ENCODE measurements at places on chromosomes 4 and X. TPM values are rescaled to one million over a fixed set of nuclear protein-coding genes. Genes with fewer than 3 reads are reported as not detected.

DNA sequence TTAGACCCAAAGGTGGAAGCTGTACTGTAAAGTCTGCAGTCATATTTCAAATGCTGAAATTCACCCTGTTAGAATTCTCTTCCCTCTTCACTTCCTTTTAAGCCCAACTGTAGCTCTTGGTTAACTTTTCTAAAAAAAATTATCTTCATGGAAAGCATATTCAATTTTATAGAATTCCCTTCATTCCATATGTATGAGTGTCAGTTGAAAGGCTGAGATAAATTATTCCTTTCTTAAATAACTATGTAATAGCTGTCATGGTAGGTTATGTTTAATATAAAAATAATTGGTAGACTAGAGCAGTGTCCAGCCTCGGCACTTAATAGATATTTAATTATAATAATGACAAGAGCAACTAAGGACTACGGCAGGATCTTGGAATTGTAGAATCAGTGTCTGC lies 16.8 kb upstream of the ARSH start:
- no peak overlapping the region for H3K27ac ChIP-seq
- no peaks in the 10 kb centered on the region for H3K36me3 ChIP-seq
- no peak overlapping the region for H3K4me3 ChIP-seq
- no peaks in the 10 kb centered on the region for H3K27me3 ChIP-seq
- DNase-seq: no peak

The TMEM150C gene
- 4.3 TPM for total RNA-seq

DNA sequence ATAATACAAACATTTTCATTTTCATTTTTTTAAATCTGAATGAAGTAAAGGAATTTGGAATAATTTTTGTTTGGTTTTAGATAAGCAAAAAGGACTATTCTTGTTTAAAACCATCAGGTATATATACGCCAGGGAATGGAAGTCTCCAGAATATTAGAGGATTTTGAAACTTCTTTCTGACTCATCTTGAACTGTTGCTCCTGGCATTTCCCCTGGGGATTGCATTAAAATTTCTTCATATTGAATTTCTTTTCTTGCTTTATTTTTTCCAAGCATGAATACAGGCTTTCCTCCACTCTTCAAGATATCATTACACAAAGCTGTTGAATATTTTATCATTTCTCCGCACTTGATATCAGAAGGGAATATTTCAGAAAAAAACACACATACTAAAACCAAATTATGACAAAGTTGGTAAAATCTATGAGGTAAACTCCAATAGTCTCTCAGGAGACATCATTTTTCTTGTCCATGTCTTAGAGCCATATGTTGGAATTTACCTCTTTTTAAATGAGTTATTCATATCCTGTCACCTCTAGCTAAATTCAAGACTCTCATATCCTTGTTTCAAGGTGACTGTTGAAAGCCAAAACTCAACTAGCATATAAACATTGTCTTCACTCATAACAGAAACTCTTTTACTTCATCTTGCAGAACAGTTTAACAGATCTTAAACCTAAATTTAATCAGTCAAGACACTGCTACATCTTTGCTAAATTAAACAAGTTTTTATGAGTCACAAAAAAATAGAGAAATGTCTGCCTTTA lies 20.7 kb upstream of the CSN1S1 start:
- H3K27ac ChIP-seq: no peak overlapping the region
- H3K27me3 ChIP-seq: peaks cover 4% of the 10 kb centered on the region
- no peak overlapping the region for H3K4me3 ChIP-seq

GRCh38 chr4:141011901-141012315 lies 121.4 kb downstream of the RNF150 start:
- peaks cover 4% of the 10 kb centered on the region for H3K36me3 ChIP-seq
- H3K27me3 ChIP-seq: no peaks in the 10 kb centered on the region
- DNase-seq: no peak
- H3K4me3 ChIP-seq: no peak overlapping the region
- peak overlapping the region; percentile 79 for H3K27ac ChIP-seq
- H3K4me1 ChIP-seq: peaks cover 36% of the 10 kb centered on the region

The MAPK10 gene
- total RNA-seq: 20.8 TPM

The CHIC1 gene
- 10.8 TPM for total RNA-seq

The OTUD6A gene
- total RNA-seq: not detected

DNA sequence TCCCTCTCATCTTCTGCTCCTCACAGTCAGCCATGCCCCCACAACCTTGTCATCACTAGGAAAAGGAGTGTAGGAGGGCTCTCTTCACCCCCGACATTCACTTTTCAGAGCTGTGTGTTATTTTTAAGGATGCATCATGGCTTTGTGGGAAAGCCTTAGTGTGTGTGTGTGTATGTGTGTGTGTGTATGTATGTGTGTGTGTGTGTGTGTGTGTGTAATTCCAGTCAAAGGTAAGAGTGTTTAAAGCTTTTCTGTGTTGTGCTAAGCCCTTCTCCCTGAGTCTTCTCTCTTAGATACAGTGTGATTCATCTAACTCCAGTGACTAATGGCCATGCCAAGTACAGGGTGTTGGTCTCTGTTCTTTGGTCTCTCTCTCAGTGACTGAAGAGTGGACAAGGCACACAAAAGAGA lies 76.6 kb downstream of the CHIC2 start:
- H3K36me3 ChIP-seq: no peaks in the 10 kb centered on the region
- H3K27ac ChIP-seq: no peak overlapping the region
- peaks cover 4% of the 10 kb centered on the region for H3K4me1 ChIP-seq

- H3K27me3 ChIP-seq: no peaks in the 10 kb centered on the region
- H3K4me1 ChIP-seq: peaks cover 2% of the 10 kb centered on the region
- no peak overlapping the region for H3K4me3 ChIP-seq
- no peak for DNase-seq
These were observed 25.1 kb downstream of the ENOX2 start for GRCh38 chrX:130877892-130878341.

- H3K27me3 ChIP-seq: peaks cover 88% of the 10 kb centered on the region
- peak; percentile 42 for DNase-seq
- peak within 1 kb of the TSS; percentile 73 for H3K4me3 ChIP-seq
- H3K36me3 ChIP-seq: no peaks in the 10 kb centered on the region
- H3K4me1 ChIP-seq: peaks cover 17% of the 10 kb centered on the region
These were observed at the start of gene CXCL1 for GRCh38 chr4:73869130-73870055. Gene CXCL1, plus strand, starts transcription at chr4:73869393. Its CDS starts 78 bp downstream, at chr4:73869471.

The ZXDB gene
- total RNA-seq: 9.0 TPM

DNA sequence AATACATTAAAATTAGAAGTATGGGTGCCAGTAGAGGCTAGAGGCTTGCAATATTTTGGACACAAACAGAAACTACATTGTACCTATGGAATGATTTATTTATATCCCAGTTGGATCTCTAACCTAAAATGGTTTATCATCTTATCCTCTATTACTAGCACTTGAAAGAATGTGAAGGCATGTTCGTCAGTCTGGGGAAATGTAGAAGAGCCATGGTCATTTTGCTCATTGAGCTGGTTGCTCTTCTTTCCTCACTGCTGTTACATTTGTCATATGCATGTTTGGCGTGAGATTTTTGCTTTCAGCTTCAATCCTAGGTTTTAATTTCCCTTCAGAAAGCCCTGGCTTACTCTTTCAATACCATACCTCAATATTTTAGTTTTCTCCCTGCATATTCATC lies 82.4 kb upstream of the MYOZ2 start:
- H3K27ac ChIP-seq: no peak overlapping the region
- DNase-seq: no peak
- peaks cover 1% of the 10 kb centered on the region for H3K36me3 ChIP-seq
- no peak overlapping the region for H3K4me3 ChIP-seq
- peaks cover 19% of the 10 kb centered on the region for H3K4me1 ChIP-seq
- no peaks in the 10 kb centered on the region for H3K27me3 ChIP-seq

DNA sequence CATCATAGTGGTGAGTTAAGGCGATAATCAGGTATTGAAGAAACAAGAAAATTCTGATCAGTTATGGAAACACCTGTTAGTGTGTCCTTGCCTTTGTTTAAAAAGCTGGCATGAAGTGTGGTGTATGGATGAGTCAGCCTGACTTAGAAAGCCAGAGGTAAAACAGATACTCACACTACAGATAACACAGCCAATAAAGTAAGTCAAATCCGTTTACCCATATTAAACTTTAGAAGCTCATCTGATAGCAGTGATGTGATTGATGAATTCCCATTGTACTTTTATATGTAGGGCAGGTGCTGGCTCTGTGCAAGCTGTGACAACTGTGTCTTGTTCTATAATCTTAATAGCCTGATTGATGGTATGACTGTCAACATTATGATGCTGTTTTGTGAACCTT lies 1392.7 kb upstream of the IGFBP7 start:
- H3K27ac ChIP-seq: no peak overlapping the region
- no peaks in the 10 kb centered on the region for H3K36me3 ChIP-seq
- no peaks in the 10 kb centered on the region for H3K27me3 ChIP-seq
- H3K4me3 ChIP-seq: no peak overlapping the region

DNA sequence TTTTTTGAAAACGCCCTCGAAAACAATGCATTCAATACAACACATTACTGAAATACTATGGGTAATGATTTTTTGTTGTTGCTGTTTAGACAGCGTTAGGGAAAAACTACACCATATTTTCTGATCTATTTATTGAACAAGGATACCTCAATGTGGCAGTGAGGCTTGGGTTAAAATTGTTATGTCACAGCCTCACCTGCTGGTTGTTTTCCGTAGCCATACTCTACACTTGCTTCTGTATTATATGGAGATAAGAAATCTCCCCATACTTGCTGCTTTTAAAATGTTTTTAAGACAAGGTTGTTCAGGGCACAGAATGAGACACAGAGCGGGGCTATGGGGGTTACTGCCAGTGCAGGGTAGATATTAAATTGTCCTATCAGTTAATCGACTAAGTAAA lies 221.6 kb upstream of the FTHL17 start:
- no peak overlapping the region for H3K4me3 ChIP-seq
- H3K36me3 ChIP-seq: no peaks in the 10 kb centered on the region
- no peak for DNase-seq

- no peak for DNase-seq
- H3K27ac ChIP-seq: no peak overlapping the region
- no peak overlapping the region for H3K4me3 ChIP-seq
These were observed 233.1 kb upstream of the RPS6KA3 start for GRCh38 chrX:20499763-20500162.

The IL9R gene
- not detected for total RNA-seq

DNA sequence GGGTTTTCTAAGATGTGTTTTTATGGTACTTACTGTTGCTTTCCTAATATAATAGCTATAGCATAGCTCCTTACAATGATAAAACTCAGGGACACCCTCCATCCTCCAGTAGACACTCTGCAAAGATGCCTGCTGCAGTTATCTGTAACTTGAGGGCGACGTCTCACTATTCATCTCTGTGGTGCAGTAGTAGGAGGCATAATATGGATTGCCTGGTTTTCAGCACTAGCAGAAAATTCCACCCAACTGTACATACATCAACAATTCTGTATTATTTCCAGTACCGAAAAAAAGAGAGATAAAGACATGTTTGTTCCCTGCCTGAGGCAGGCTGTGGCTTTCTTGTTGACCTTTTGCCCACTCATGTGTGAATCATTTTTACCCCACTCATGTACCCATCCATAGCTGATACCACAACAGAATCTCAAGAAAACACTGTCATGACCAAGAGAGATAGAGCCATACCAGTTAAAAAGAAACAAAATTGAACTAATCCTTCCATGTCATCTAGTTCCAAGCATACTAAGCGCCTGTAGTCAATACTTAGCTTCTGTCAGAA lies 220.1 kb downstream of the RAB28 start:
- no peak overlapping the region for H3K4me3 ChIP-seq
- peaks cover 15% of the 10 kb centered on the region for H3K4me1 ChIP-seq
- no peaks in the 10 kb centered on the region for H3K27me3 ChIP-seq
- no peaks in the 10 kb centered on the region for H3K36me3 ChIP-seq
- DNase-seq: no peak
- no peak overlapping the region for H3K27ac ChIP-seq

DNA sequence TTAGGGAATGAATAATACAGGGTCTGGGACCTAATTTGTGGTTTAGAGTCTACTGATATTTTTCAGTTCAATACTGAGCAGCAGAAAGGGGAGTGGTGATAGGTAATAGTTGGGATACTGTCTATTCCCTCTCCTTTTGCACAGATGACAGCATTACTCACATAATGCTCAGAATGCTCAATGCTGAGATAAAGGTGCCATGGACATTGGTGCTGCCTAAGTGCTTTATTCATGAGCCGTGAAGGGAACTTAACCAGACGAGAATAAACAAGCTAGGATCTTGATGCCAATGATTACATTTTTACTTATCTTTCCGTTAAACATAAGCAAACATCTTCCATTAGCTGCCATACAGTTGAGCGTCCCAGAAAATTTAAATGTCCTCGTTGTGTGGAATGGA lies 75.6 kb downstream of the STK32B start:
- no peak overlapping the region for H3K27ac ChIP-seq
- no peaks in the 10 kb centered on the region for H3K4me1 ChIP-seq
- H3K36me3 ChIP-seq: no peaks in the 10 kb centered on the region
- no peak overlapping the region for H3K4me3 ChIP-seq

- no peak overlapping the region for H3K27ac ChIP-seq
- H3K4me3 ChIP-seq: no peak overlapping the region
- H3K4me1 ChIP-seq: peaks cover 6% of the 10 kb centered on the region
- H3K27me3 ChIP-seq: no peaks in the 10 kb centered on the region
- H3K36me3 ChIP-seq: no peaks in the 10 kb centered on the region
These were observed 58.9 kb downstream of the MOSPD2 start for GRCh38 chrX:14932136-14932535.

The GSX2 gene
- total RNA-seq: not detected

The TRPC5OS gene
- total RNA-seq: not detected

DNA sequence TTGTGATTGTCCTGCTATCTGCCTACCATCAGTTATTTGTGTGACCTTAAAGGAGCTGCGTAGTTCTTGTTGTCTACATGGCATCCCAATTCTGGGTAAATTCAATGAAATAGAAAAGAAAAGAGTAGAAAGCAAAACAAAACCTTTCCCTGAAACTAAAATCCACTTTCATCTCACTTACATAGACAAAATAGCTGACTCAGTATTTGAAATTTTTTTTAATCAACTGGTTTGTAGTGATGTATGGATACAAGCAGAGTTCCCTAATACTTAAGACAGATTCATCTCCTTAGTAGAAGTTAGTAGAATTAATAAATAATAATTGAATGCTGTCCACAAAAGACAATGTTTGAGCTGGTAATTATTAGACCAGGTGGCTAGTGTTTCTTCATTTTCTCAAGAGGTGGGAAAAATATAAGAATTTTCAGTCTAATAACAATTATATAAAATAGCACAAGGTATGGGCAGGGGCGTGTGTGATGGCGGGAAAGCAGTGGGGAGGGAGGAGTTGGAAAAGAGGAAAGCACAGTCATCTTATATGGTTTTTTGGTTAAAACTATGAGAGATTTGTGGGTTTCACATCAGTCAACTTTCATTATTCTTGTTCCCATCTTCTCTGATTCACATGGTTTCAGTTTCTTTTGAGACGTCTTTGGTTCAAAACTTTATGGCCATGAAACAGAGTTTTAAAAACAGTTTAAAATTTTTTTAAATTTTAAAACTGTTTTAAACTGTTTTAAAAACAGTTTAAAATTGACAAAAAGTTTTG lies 275.2 kb downstream of the SPRY1 start:
- peaks cover 31% of the 10 kb centered on the region for H3K4me1 ChIP-seq
- no peak for DNase-seq
- no peak overlapping the region for H3K27ac ChIP-seq
